Stimulated activated CD4-positive, alpha-beta T cell treated with anti-CD3 and anti-CD28 coated beads, Interleukin-15, amount 100 ng/mL, for 1 hour (primary cell): ENCODE measurements at places on chromosomes 4 and X.

DNA sequence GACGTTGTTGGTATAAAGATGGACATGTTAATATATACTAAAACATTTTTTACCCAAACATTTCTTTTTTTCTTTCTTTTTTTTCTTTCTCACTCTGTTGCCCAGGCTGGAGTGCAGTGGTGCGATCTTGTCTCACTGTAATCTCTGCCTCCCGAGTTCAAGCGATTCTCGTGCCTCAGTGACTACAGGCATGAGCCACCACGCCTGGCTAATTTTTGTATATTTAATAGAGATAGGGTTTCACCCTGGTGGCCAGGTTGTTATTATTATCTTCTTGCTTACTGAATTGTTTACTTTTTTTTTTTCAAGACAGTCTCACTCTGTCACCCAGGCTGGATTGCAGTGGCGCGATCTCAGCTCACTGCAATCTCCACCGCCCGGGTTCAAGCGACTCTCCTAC, 68.8 kb downstream of the HOPX start:
- DNase-seq = no peak

GRCh38 chr4:122803788-122804208, 22.8 kb upstream of the FGF2 start:
- no peak for DNase-seq

GRCh38 chr4:18568600-18568999, 547.0 kb upstream of the LCORL start:
- DNase-seq = no peak

- DNase-seq = no peak
Observed at GRCh38 chr4:108714880-108715279, 48.0 kb downstream of the ETNPPL start.

- no peak for DNase-seq
Observed at GRCh38 chr4:118410138-118410537, 57.3 kb upstream of the PRSS12 start.

GRCh38 chr4:41446391-41446790, 91.6 kb upstream of the LIMCH1 start:
- no peak for DNase-seq

- DNase-seq = no peak
Observed at GRCh38 chr4:167428156-167428555, 193.9 kb upstream of the SPOCK3 start.

- no peak for DNase-seq
Observed at GRCh38 chr4:8371596-8371995, 68.9 kb downstream of the ACOX3 start.

DNA sequence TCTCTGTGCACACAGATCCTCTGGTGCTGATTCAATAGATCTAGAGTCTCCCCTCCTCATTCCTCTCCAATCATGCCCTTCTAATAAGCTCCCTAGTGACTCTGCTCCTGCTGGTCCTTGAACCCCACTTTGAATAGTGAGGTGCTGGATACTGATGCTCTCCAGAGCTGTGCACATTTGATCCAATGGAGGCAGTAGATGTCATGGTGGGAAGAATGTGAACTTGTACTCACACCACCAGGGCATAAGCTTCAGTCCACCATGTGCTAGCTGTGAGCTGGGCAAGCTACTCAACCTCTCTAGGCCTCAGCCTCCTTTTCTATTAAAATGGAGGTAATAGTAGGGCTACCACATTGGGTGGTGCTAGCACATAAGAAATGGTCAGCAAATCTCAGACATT, 241.1 kb downstream of the SPATA18 start:
- DNase-seq = no peak

DNA sequence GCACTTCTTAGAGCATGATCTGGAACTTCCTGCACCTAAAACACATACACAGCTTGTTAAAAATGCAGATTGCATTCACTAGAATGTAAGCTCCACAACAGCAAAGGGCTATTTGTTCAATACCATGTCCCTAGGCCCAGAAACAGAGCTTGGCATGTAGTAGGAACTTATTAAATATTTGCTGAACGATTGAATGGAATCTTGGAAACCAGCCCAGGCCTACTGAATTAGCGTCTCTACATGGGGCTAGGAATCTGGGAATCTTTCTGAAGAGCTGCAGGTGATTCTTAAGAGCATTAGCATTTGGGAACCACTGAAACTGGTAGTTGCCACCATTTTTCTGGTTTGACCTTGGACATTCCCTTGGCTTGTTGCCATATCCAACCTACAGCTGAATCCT, 234.1 kb downstream of the STIM2 start:
- DNase-seq = no peak
